Left kidney (tissue), 8 donors: ENCODE measurements at places on chromosomes 7 and 10. TPM values are rescaled to one million over a fixed set of nuclear protein-coding genes. Genes with fewer than 3 reads are reported as not detected.
A peak's percentile ranks its signal among the peaks of the same experiment; 100 is the strongest.

GRCh38 chr10:70430493-70431445, 10.7 kb downstream of the NODAL start:
- DNase-seq: peak; percentile 51

DNA sequence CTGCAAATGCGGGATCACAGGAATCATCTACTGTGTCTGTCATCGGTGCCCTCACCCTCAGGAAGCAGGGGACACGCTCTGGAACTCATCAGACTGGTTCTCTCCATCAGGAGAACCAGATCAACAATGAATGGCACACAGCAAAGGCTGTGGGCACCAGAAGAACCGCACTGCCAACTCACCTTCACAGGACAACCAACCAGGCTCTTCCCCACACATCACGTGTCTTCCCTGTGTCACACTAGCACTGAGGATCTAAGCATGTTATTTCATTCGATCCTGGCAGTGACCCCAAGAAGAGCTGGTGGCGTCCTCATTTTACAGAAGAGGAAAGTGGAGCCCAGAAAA, 106.1 kb downstream of the TNS3 start:
- DNase-seq: no peak

DNA sequence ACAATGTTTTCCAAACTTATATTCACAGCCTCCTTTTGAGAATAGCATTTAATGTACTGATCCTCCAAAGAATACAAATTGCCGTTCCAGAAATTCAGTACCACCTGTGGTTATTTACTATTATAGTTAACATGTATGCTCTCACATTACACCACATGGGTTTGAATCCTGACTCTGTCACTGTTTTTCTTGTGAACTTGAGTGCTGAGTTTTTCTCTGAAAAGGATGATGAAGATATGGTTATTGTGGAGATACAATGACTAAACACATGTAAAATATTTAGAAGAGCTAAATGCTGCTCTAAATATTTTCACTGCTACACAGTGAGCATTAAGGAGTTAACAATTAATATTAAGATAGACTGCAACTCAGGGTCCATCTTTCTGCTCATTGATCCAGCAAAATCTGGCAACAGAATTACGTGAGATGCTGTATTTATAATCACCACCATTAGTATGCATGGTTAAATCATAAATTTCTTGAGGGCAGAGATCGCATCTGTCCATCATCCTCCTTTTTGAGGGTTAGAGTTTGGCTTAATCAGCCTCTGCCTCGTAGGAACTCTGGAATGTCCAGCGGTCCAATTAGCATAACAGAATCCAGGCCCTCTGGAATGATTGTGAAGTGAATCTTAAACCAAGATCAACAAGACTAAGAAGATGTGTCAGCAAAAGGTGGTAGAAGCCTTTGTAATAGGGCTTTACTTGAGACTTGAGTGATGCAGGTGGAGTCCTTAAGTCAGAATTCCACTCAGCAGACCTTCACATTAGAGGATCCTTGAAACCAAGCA, 152.8 kb downstream of the MACC1 start:
- DNase-seq: no peak

- no peak for DNase-seq
Observed at GRCh38 chr10:101671453-101671852, 23.5 kb downstream of the FBXW4 start.

GRCh38 chr7:102967798-102968197, 55.0 kb downstream of the LRRC17 start:
- no peak for DNase-seq

GRCh38 chr7:75966190-75966961, 28.0 kb downstream of the TMEM120A start:
- no peak for DNase-seq

- DNase-seq: no peak
Observed at GRCh38 chr10:43863859-43864591, 215.3 kb upstream of the ZNF32 start.

The KCP gene
- polyA plus RNA-seq: 21.6 TPM

GRCh38 chr7:110522761-110523200, 568.1 kb upstream of the LRRN3 start:
- DNase-seq: peak; percentile 61

DNA sequence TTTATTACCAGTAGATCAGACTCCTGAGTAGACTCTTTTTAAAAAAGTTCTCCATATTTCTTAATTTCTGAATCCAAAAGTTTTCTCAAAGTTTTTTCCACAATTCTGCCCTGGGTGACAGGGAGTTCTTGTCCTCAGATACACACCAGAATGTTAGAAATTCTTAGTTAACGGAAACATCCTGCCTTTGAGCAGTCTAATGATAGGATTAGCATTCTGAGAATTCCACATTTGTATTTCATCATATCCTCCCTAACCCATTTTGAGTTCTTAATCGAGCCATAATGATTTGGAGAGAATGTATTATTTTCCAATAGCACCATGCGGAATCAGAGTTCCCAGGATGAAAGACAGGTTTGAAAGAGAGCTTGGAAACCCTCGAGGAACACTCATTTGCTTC, 28.9 kb upstream of the MRPS33 start:
- DNase-seq: no peak

DNA sequence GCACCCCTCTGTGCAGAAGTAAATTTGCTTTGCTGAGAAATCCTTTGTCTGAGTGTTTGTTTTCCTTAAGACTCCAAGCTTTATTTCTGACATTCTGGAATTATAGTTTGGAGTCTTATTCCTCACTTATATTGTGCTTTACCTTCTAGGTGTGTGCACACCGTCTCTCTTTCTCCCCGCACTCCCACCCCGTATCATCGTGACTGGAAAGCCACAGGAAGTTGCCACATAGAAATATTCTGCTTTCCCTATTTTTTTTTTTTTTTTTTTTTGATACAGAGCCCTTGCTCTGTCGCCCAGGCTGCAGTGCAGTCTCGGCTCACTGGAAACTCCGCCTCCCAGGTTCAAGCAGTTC, 109.5 kb downstream of the PHF14 start:
- no peak for DNase-seq

The UPK3B gene
- polyA plus RNA-seq: 1.1 TPM

DNA sequence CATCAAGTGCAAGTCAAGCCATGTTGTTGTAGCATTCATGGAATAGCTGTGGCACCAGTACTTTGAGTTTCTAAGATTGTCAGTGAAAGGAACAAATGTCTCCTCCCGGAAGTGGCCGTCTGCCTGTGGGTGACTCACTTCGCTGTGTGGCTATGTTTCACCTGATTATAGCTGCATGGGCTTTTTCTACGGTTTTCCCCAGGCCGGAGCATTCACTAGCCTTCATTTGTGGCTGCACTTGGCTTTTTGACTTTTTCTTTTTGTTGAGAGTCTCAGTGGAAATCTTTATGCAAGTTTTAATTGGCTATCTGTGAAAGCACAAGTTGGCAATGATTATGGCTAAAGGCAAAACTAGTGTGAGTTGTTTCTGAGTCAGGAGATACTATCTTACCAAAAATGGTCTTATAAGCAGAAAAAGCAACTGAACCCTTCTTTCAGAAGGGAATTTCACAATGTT, 35.0 kb downstream of the SRI start:
- no peak for DNase-seq

DNA sequence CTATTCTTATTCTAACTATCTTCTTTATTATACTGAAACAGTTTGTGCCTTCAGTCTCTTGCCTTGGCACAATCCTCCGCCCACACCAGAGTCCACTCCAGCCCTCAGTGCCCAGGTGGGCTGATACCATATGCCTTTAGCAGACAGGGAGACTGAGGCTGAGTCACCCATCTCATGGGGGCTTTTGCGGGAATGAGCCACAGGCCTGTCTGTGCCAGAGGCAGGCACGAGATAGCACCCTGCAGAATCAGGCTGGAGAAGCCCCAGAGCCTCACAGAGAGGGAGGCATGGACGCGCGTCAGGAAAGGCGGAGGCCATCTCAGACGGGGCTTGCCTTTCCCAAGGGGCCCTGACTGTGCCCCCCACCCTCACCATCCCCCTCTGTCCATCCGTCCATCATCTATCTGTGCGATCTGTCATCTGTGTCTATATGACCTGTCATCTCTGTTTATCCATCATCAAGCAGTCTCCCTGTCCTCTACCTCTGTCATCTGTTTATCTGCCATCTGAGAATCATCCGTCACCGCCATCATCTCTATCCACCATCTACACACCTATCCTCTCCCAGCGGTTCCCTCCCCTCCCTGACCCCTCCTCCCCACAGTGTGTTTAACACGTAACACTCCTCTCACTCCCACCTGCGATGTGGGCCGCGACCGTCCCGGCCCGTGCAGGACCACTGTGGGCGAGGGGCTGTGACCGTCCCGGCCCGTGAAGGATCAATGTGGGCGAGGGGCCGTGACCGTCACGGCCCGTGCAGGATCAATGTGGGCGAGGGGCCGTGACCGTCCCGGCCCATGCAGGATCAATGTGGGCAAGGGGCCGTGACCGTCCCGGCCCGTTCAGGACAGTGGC, 7.3 kb upstream of the ADAP1 start:
- no peak for DNase-seq

DNA sequence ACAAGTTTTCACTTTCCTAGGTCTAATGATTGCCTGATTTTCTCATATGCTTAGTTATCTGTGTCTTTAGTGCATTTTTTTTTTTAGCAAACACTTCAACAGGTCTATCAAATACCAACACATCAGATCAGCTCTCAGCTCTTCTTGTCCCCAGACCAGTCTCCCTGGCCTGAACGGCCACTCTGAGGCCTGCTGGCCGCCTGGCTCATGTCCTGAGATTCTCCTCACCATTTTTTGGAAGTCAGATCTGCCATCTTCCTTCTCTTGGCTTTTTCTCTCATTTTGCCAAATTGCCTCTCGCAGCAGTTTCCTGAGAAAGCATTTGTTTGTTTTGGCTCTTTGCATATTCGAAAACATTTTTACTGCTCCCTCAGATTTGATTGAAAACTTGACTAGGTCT, 29.3 kb downstream of the PPP2R2D start:
- DNase-seq: no peak

GRCh38 chr10:101817337-101818118, 716 bp downstream of the OGA start:
- peak; percentile 83 for DNase-seq

The SPDYE9 gene
- 1.5 TPM for polyA plus RNA-seq

DNA sequence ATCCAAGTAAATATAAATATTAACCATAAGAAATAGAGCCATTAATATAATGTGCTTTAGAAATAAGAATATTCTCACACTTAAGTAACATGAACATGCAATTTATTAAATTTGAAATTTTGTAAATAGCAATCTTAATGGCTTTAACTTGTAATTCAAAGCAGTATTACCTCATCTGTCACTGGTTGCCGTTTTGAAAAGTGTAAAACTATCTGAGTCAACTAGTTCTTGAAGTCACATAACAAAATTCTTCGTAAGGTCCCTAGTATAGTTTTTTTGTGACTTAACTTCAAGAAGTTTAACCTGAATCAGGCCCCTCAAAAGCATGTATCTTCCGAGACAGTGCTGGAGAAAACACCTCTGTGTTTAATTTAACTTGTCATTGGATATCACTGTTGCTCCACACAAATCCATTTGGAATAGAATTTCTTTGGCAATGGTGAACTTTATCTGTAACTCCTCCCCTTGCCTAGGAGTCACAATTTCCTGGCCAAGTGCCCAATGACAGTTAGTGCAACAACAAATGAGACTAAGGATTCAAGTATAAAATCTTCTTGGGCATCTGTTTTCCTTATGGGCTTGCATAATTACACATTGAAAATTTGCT, 47.1 kb downstream of the NT5C2 start:
- DNase-seq: peak; percentile 25

- no peak for DNase-seq
Observed at GRCh38 chr10:28984431-28984830, 304.4 kb upstream of the LYZL1 start.

DNA sequence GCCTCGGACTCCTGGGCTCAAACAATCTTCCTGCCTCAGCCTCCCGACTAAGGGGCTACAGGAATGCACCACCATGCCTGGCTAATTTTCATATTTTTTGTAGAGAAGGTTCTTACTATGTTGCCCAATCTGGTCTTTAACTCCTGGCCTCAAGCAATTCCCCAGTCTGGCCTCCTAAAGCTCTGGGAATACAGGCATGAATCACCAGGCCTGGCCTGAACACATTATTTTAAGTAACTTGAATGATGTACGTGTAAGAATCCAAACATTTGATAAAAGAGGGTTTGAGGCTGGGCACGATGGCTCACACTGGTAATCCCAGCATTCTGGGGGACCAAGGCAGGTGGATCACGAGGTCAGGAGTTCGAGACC, 13.0 kb upstream of the BAMBI start:
- DNase-seq: no peak

GRCh38 chr10:114626841-114627240, 31.2 kb downstream of the ABLIM1 start:
- no peak for DNase-seq

GRCh38 chr7:151376218-151376902, 33.5 kb downstream of the WDR86 start:
- DNase-seq: no peak

GRCh38 chr10:92627845-92628480, 35.0 kb downstream of the KIF11 start:
- DNase-seq: no peak

GRCh38 chr10:124259139-124259825, 159.4 kb downstream of the OAT start:
- DNase-seq: no peak

- DNase-seq: no peak
Observed at GRCh38 chr7:45677311-45677900, 103.2 kb downstream of the ADCY1 start.

GRCh38 chr10:100020142-100020885, 10.6 kb upstream of the DNMBP start:
- DNase-seq: no peak

The SORCS1 gene
- 18.3 TPM for polyA plus RNA-seq

The ST7 gene
- polyA plus RNA-seq: 26.9 TPM

- no peak for DNase-seq
Observed at GRCh38 chr10:127386606-127387327, 162.3 kb upstream of the NPS start.

- DNase-seq: no peak
Observed at GRCh38 chr7:145957160-145957890, 159.3 kb upstream of the CNTNAP2 start.

The ABCB1 gene
- polyA plus RNA-seq: 27.4 TPM

GRCh38 chr10:24695452-24695851, 28.2 kb downstream of the ARHGAP21 start:
- no peak for DNase-seq

- no peak for DNase-seq
Observed at GRCh38 chr10:130959752-130960195, 351.7 kb downstream of the TCERG1L start.

DNA sequence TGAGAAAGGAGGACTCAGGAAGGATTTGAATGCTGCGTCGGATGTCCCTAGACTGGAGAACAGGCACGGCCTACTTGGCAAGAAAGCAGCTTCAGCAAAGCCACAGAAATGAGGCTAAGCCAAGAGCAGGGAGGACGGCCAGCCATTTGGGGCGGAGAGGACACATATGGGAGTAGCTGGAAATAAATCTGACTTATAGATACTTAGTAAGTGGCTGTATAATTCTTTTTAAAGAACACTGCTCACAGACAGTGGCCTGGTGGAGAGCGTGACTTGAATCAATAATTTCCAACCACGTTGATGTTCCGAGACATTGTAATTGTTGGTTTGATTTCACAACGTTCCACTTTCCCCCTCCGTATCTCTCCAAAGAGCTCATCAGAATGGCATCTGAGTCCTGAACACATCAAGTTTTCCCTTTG, 67.7 kb upstream of the JCAD start:
- no peak for DNase-seq

GRCh38 chr7:9149499-9150082, 716.2 kb downstream of the NXPH1 start:
- no peak for DNase-seq

GRCh38 chr10:126394948-126395347, 6.7 kb upstream of the ADAM12 start:
- DNase-seq: no peak

The MARVELD1 gene
- polyA plus RNA-seq: 40.7 TPM
